Left ventricle myocardium inferior (tissue), 1 donor: ENCODE measurements at places on chromosomes 12 and 14. TPM values are rescaled to one million over a fixed set of nuclear protein-coding genes. Genes with fewer than 3 reads are reported as not detected.

- H3K27me3 ChIP-seq = no peaks in the 10 kb centered on the region
- no peak overlapping the region for H3K4me3 ChIP-seq
- peaks cover 38% of the 10 kb centered on the region for H3K36me3 ChIP-seq
Observed at GRCh38 chr12:112097641-112098040, 10.9 kb downstream of the NAA25 start.

GRCh38 chr14:22977434-22977683 is 5.0 kb downstream of the AJUBA start:
- no peak for DNase-seq
- peaks cover 10% of the 10 kb centered on the region for H3K36me3 ChIP-seq
- peaks cover 75% of the 10 kb centered on the region for H3K4me1 ChIP-seq

DNA sequence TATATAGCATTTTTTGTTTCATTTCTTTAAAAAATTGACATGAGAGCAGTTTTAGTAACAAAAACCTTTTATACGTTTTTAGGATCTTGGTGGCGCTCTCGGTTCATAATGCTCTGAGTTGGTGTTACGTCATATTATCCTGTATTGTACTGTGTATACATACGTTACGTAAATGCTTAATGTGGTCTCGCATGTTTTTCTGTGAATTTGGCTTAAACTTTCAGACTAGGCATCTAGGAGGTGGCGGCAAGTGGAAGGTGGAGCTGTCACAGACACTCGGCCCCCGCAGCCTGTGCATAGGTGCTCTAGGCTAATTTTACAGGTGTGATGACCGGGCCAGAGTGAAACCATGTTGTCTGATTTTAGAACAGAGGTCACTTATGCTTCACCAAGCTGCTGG is 60.0 kb downstream of the PPP2R5C start:
- H3K4me1 ChIP-seq = peaks cover 88% of the 10 kb centered on the region
- H3K36me3 ChIP-seq = peaks cover 11% of the 10 kb centered on the region
- H3K27me3 ChIP-seq = no peaks in the 10 kb centered on the region
- DNase-seq = no peak
- no peak overlapping the region for H3K4me3 ChIP-seq
- no peak overlapping the region for H3K27ac ChIP-seq

GRCh38 chr14:60215520-60216420 is 33.3 kb upstream of the PPM1A start:
- H3K4me1 ChIP-seq = peaks cover 22% of the 10 kb centered on the region
- H3K27me3 ChIP-seq = no peaks in the 10 kb centered on the region
- no peak for DNase-seq
- no peaks in the 10 kb centered on the region for H3K36me3 ChIP-seq
- H3K27ac ChIP-seq = peak overlapping the region; percentile 48

Gene ADAMTS20
- not detected for total RNA-seq

Gene SNRPF
- total RNA-seq = 10.7 TPM

Gene IFI27
- 130 TPM for total RNA-seq

Gene DAO
- total RNA-seq = not detected

Gene CLEC4D
- not detected for total RNA-seq

Gene TMEM30B
- total RNA-seq = 0.22 TPM

Gene TMEM52B
- total RNA-seq = not detected

Gene CDKL1
- total RNA-seq = 1.3 TPM
